ENCODE measurements at places on chromosomes 5 and 9.

- DNase-seq = no peak
Measured at GRCh38 chr9:71733176-71733575, 35.1 kb downstream of the CEMIP2 start.

DNA sequence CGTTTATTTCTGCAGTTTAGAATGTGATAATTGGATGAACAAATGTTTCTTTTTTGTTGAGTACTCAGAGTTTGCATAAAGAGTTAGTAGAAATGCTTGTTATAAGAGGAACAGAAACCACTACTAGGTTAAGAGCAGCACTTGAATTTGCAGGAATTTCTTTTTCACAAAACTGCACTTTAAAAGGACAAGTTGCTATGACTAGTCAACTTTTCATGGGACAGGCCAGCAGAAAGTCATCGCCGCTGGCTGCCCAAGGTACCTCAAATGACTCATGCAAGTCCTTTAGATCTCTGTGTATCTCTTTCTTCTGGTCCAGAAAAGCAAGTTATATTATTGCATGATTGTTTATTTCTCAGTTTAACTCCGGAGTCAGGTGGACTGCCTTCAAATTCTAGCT lies 97.3 kb upstream of the HMHB1 start:
- no peak for DNase-seq

DNA sequence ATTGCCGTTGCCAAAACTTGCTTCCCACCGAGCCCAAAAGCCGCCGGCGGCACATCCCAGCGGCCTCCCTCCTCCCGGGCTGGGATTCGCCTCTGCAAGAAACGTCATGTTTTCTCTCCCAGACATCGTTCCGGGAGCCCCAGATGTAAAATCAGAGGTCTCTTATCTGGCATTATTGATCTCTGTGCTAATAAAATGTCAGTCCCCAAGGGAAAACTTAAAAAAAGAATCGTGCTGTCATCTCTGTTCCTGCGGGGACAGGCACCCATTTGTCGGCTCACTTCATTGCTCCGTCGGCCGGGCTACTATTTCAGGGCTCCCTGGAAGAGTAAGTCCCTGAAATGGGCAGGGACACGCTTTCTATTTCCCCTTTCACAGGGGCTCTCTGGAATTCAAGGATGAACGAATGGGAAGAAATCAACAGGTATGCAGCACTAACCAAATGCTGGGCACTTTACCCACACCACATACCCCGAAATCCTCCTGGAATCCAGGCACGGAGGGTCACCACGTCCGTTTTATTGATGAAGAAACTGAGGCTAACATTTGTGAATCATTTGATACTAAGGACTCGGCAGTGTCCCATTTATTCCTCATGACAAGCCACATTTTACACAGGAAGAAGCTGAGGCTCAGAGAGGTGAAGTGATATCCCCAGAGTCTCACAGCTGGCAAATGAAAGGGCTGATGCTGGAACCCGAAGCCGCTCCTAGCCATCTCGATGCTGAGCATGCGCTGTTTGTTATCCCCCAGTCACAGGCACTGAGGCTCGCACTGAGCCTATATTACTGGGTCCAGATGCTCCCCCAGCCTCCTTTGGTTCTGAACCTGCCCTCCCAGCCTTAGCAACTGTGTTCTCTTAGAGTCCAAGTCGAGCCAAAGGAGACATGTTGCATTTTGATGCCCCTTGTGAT lies 35.7 kb upstream of the MSX2 start:
- no peak for DNase-seq

DNA sequence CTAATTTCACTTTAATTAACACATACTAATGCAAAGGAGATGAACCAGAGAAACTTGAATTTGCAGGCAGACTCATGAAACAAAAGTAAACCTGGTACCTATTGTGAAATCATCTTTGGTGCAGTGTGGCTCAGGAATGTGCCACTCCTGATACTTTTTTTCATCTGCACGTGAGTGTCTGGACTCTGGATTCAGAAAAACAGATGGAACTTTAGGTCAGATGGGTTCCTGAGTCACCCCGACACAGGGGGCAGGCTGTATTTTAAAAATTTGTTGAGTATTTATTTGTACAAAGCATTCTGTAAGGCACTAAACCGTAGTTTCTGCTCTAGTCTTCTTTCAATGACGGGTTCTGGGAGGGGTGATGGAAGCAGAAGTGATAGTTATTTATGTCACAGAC lies 52.2 kb upstream of the TUT7 start:
- no peak for DNase-seq

GRCh38 chr5:135010502-135011354 lies 23.3 kb downstream of the PITX1 start:
- DNase-seq = no peak

DNA sequence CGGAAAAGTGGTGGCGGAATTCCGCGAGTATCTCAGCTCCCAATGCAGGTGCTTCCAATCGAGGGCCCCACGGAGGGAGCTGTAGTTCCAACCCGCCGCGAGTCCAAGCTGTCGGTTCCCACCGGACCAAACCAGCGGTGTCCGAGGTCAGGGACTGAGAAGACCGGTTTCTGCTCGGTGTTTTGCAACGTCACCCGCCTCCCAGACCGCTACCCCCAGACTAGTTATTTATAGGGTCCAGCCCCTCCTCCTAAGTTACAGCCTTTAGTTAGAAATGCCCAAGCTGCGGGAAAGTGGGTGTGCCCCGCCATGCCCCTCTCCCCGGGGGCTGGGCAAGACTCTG lies 677 bp upstream of the MYORG start:
- no peak for DNase-seq

- DNase-seq = no peak
Measured at GRCh38 chr5:88830567-88830966, 52.4 kb downstream of the MEF2C start.

DNA sequence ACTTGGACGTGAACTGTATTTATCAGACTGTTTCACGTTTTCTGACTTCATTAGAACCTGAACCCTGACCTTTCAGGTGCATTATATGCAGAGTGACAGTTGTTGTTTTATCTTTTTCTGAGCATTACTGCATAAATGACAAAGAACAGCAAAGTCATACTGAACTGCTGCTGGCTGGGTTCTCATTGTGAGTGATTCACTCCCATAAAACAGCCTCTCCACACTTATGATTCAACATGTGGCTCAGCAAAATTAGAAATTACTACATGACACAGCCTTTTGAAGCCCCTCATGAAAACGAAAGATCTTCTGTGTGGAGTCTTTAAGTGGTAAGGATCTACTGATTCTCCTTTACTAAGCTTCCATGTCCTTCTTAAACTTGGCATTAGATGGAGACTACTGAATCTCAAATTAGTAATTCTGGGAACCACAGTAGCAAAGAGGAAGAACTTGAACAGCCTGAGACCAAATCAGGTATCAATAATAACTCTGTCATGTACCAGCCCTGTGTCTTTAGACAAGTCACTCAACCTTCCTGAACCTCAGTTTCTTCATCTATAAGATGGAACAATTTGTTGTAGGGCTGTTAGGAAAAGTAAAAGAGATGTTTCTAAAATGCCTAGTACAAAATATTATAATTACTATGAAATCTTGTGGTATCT lies 172.3 kb upstream of the GNA14 start:
- DNase-seq = no peak

DNA sequence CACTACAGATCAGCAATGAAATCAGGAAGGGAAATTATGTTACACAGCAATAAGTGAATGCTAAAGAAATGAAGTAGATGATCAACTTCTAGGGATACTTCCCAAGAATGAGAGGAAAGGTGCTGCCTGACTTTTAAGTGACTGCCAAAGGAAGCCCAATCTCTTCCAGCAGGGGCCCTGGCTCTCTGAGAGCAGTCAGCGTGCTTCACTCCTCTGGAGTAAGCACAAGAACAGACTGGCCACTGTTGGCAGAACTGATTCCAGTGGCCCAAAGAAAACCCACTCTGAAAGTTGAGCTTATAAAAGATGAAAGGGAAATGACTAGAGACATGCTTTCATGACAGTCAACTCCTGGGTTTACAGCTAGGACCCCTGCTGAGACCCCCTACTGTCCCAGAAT lies 41.8 kb downstream of the MTMR12 start:
- no peak for DNase-seq

GRCh38 chr9:132908635-132909034 lies 29.9 kb downstream of the SPACA9 start:
- no peak for DNase-seq

Data from activated CD4-positive, alpha-beta T cell treated with anti-CD3 and anti-CD28 coated beads, Interleukin-2, amount 50 U/mL, for 48 hours (primary cell).